Left ventricle myocardium inferior (tissue), 1 donor: ENCODE measurements at places on chromosomes 11 and 22.

- no peak for DNase-seq
These were observed 907 bp downstream of the SERPINH1 start for GRCh38 chr11:75562836-75563484.

- no peak for DNase-seq
These were observed 35.6 kb downstream of the LIMK2 start for GRCh38 chr22:31247726-31248125.

DNA sequence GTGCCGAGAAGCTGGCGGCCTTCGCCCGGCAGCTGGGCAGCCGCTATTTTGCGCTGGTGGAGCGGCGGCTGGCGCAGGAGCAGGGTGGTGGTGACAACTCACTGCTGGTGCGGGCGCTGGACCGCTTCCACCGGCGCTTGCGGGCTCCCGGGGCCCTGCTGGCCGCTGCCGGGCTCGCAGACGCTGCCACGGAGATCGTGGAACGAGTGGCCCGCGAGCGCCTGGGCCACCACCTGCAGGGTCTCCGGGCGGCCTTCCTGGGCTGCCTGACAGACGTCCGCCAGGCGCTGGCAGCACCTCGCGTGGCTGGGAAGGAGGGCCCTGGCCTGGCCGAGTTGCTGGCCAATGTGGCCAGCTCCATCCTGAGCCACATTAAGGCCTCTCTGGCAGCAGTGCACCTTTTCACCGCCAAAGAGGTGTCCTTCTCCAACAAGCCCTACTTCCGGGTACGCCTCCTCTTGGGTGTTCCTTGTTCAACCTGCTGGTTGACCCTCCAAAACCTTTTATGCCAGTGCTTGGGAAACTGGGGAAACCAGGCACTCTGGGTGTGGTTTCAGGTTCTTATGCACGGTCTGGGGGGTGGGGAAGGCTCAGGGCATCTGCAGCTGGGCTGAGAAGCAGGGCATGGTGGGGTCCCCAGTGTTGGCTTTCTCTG is 3.1 kb upstream of the TM7SF2 start:
- no peak for DNase-seq

DNA sequence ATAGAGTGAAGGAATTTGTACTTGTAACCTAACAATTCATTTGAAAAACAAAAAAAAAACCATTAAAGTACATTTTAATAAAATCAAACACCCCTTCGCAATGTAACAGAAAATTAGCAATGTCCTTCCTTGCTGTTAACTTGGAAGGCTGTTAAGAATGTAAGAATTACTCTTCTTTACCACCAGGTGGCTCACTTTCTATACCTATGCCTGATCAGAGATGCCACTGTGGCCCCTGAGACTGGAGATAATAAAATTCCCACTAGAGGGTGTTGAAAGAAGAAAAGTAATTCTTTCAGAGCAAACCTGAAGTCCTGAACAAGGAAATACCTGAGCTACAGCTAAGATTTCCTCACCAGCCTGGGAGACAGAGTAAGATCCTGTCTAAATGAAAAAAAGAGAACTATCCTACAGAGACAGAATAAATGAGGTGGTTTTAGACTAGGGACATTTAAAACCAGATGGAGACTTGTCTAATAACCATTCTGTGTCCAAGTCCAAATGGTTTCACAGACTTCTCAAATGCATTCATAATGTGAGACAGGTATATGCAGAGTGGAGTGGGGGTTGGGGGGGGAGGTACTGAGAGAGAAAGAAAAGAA is 1089.3 kb downstream of the FAM181B start:
- no peak for DNase-seq

DNA sequence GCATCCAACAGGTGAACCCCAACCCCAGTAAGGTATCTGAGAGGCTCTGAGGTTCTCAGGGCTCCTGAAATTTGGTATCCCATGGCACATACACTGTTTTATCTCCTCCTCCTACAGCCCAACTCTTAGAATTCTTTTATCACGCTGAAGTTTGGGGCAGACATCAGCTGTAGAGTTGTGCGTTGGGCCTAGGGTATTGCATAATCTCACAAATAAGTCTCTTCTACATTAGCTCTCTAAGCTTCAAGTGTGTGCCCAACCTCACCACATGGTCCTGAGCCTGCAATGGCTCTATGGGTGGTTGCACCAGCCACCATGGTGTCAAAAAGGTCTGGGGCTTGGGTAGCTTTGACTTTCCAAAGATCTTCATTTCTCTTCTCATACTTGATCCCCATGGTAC is 603.0 kb downstream of the BUD13 start:
- DNase-seq: no peak

DNA sequence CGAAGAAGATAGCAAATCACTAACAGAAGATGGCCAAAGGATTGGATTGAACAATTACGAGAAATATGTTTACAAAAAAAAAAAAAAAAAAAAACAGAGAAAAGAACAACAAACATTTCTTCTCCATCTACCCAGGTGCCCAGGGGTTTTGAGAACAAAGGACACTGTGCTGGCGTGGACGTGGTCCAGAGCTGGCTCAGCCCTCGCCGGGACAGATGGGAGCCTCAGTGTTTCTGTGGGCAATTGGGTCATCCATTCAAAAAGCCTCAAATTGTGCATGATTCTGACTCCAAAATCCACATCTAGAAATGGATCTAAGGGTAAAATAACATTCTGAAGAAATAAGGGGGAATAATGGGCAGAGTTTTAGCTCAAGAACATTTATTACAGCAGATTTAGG is 63.1 kb downstream of the DHCR7 start:
- no peak for DNase-seq

GRCh38 chr11:70010774-70011173 is 67.3 kb upstream of the ANO1 start:
- no peak for DNase-seq

DNA sequence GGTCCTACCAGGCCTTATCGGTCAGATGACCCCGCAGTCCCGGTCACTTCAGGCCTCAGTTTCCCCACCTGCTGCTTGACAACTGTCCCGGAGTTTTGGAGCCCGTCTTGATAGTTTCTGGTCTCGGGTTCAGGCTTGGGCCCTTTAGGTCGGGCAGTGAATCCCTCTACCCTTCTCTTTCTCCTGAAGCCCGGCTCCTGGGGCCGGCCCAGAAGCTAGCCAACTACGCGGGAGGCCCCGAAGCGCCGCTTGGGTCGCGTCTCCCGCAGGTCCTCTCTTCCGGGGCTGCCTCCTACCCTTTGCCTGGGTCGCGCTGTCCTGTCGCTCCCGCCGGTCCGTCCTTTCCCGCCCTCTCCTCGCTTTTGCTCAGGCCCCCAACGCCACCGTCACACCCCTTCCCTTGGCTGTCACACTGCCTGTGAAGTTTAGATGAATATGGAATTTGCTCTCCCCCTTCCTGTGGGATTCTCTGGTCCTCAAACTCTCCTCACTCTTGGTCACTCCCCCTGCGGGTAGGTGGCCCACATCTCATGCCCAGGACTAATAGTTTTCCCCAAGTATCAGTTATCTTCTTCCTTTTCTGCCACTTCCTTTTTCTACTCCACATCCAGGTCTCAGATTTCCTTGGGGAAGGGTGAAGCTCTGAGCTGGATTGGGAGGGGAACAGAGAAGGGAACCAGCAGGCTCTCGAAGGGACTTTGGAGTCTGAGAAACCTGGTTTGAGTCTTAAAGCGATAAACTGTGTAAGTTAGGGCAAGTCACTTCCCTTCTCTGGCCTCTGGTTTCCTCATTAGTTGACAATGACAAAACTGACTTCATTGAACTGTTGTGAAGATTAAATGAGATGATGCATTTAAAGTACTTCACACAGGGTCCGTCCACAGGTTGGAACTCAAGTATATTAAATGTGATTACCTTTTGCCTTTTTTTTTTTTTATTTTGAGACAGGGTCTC is 790 bp downstream of the RAB1B start:
- DNase-seq: no peak

- DNase-seq: no peak
These were observed 69.7 kb downstream of the TENM4 start for GRCh38 chr11:79371152-79371551.

- DNase-seq: no peak
These were observed 11.8 kb downstream of the CDC42BPG start for GRCh38 chr11:64832467-64833197.

DNA sequence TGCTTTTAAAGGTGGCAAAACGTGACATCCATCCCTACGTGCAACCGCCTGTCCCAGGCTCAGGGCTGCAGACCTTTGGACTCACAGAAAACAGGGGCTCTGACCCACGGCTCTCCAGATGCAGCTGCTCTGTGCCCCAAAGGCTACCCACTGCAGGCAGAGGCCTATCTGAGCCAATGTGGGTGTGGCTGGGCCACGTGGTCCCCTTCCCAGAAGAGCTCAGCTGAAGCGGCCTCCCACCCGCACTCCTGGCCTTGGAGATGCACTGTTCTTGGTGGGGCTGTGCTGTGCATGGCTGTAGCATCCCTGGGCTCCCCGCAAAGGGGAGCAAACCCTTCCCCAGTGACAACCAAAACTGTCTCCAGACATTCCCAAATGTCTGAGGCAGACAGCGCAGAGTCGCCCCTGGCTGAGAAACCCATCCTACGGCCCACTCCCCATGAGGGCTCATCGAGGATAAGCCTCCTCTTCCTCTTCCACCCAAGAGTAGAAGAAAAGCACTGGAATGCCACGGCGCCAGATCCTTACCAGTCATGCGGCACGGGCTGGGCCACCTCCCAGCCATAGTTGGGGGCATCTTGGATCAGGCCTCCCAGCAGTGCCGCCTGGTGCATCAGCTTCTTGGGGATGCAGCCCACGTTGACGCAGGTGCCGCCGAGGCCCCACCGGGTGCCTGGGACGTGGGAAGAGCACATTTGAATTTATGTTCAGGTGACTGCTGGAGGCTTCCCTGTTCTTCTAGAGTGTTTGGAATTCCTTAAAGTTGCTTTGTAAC is 23.1 kb upstream of the COMT start:
- DNase-seq: no peak

DNA sequence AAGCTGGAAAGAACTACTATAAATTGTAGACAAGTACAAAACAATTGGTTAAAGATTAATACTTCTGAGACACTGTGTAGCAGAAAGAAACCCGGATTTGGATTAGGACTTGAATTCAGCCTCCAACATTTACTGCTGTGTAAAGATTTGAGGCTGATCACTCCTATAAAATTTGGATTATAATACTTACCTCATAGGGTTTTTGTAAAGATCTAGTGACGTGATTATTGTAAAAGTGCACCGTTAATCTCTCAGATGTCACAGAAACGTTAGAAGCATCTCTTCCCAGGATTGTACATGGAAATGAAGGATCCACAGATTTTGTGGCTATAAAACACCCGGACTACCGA is 323 bp upstream of the HIKESHI start:
- no peak for DNase-seq

DNA sequence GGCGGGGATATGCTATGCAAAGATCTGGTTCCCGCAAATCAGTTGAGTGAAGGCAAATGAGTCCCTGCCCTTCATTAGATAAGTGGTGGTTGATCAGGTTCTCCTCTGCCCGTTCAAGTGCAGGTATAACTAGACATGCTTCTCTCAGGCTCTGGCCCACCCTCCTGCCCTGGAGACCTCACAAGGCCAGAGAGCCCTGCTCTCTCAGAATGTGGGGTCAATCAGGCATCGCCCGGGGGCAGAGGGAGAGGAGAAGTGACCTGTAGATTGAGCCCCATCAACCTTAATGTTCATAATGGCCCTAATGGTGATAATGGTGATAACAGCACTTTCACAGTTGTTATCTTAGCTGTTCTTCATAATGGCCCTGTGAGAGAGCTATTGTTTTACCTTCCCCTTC is 224.3 kb downstream of the DSCAML1 start:
- DNase-seq: no peak

GRCh38 chr11:131463162-131463561 is 92.7 kb downstream of the NTM start:
- DNase-seq: no peak

GRCh38 chr11:46238967-46239800 is 38.3 kb upstream of the CREB3L1 start:
- DNase-seq: peak; percentile 87
